Fibroblast of skin of right quadriceps (primary cell): ENCODE measurements at places on chromosomes 2 and 18.

GRCh38 chr2:174957050-174957449 is 48.1 kb downstream of the CHN1 start:
- DNase-seq, result no peak

DNA sequence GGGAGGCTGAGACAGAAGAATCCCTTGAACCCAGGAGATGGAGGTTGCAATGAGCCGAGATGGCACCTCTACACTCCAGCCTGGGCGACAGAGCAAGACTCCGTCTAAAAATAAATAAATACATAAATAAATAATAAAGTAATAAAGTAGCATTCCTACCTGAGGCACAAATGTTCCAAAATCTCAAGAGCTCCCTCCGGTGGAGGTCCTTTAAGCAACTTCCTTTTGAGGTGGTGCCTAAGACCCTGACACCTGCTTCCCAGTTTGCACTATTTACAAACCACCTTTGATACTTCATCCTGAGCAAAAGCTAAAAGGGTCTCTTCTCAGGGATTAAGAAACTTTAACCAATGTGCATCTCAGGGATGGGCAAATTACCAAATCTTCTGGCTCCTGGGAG is 505.1 kb downstream of the CNTNAP5 start:
- no peak for DNase-seq

DNA sequence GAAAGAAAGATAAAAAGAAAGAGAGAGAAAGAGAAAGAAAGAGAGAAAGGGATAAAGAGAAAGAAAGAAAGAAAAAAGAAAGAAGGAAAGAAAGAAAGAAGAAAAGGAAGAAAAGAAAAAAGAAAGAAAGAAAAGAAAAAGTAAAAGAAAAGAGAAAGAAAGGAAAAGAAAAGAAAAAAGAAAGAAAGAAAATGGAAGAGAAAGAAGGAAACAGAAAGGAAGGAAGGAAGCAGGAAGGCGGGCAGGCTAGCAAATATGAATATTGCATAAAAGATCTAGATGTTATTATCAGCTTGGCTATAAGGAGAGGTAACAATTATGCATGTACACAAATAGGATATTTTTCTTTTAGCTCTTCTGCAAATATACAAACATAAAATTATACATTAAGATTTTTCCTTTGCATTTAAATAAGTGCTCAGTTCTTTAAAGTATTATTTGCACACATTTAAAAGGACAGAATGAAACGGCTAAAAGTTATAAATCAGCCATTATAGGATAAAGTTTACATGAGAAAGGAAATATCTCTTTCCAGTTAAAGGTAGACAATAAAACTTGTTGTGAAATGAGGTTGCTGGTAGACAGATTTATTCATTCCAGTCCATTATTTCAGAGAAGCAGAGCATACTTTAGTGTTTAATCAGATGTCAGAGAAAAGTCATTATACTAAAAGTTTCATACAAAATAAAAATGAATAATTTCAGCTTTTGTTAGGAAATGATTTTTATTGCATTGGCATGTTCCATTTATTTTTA is 511.4 kb downstream of the KCNJ3 start:
- DNase-seq, result peak; percentile 23

DNA sequence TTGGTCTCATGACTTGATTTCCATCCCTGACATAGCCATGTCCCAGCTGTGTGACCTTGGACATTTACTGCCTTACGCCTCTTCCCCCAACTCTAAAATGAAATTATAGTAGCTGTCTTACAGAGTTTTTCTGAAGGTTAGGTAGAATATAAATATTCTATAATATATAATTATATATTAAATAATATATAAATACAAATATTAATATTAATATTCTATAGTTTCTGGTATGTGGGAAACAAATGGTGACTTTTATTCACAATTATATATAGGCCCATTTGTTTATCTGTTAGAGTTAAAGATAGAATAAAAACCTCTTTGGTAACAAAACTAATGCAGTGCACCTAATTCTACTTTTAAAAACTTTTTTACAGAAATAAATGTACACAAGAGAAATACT is 1.7 kb downstream of the RBBP8 start:
- no peak for DNase-seq

DNA sequence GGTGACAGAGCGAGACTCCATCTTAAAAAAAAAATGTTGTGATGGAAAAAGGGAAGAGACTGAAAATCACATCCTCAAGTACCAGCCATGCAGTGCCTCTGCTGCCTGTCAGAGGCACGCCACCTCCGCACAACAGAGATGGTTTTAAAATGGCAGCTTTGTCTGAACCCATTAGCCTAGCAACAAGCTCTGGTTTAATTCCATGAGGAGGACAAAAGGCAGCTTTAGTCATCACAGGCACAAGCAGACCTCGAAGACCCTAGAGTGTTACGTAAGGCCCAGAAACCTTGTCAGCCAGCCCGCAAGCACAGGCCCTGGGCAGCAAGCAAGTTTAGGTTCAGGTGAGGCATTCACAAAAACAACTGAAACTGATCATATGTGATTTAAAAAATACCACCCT is 10.4 kb downstream of the LCT start:
- no peak for DNase-seq

GRCh38 chr18:52311331-52311730 is 28.7 kb upstream of the DCC start:
- DNase-seq, result no peak

- DNase-seq, result no peak
Observed at GRCh38 chr2:84851876-84852275, 29.0 kb downstream of the TRABD2A start.

- no peak for DNase-seq
Observed at GRCh38 chr2:401019-401679, 113.3 kb upstream of the ALKAL2 start.

GRCh38 chr2:147294825-147295392 is 549.9 kb upstream of the ACVR2A start:
- DNase-seq, result no peak

GRCh38 chr2:46824611-46825010 is 91.0 kb downstream of the MCFD2 start:
- DNase-seq, result no peak

GRCh38 chr2:67322353-67323001 is 74.7 kb upstream of the ETAA1 start:
- peak; percentile 32 for DNase-seq

DNA sequence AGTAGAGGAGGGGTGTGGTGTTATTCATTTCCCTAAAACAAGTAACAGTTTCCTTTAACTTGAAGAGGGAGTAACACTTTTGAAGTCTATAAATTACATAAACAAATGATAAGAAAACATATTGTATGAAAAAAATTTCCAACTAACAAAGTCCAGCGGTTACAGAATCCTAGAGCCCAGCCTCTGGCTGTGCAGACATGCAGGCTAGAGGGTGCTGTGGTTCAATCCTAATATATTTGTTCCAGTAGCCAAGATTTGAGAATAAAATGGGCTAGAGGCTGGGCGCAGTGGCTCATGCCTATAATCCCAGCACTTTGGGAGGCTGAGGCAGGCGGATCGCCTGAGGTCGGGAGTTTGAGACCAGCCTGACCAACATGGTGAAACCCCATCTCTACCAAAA is 56.9 kb downstream of the WDR75 start:
- DNase-seq, result no peak

GRCh38 chr18:69787825-69788547 is 159.7 kb downstream of the CD226 start:
- DNase-seq, result peak; percentile 70

DNA sequence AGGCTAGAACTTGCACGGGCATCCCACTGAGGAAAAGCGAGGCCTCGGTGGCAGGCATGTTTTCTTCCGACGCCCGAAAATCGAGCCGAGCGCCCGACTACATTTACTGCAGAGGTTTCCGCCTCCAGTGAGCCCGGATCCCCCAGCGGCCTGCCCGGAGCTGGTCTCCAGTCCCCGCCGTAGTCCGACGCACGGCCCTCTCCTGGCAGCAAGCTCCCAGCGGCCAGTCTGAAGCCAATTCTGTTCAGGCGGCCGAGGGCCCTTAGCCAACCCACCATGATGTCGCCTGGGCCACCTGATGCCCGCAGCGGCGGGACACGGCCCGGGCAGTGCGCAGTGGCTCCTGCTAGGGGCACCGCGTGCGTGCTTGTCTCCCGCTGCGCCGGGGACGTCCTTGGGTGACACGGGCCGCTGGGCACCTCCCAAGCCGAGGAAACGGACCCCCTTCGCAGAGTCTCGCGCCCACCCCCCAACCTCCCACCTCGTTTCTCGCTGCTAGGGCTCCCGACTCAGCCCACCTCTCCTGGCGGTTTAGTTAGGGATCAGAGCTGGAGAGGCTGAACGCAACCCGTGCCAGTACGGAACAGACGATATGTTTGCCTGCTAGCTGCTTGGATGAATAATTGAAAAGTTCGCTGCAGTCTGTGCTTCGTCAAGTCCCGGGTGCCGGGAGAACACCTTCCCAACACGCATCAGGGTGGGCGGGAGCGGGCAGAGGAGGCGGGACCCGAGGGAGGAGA is 5.3 kb downstream of the ONECUT2 start:
- DNase-seq, result no peak

DNA sequence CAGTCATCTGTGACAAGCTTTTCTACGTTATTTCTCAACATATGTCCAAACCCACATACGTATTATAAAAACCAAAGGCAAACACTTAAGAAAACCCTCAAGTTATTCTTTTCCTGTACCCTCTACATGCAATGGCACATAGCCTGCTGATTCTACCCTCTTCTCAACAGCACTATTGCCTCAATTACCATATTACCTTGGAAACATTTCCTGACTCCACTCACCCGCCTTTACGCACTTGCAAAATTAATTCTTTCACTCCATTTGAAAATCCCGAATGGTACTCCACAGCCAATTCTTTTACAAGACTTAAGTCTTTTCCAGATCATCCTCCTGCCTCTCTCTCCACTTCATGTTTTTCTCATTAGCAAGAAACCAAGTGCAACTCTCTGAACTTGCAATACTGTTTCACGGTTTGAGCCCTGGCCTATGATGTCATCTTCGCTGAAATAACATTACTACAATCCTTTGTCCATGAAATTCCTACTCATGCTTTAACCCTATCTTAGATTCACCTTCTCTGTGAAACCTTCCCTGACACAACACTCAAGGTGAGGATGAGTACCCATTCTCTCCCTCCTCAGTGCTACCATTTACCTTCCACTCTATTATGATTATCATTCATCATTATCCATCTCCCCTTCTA is 29.0 kb downstream of the SESTD1 start:
- DNase-seq, result peak; percentile 54

DNA sequence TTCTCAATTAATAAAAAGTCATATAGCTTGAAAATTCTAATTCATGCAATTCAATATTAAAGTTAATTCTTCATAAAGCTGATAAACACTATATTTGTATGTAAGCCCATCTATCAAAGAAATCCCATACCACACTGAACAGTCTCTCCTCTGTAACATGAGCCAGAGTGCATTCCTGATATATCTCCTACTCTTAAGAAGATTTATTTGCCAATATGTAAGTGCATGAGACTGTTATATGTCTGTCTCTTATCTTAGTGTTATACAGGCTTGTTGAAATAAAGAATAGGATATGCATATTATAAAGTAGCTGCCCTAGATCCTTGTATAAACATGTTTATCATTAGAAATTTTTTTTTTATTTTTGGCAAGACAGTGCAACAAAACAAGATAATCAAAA is 40.4 kb upstream of the TTC32 start:
- no peak for DNase-seq

- no peak for DNase-seq
Observed at GRCh38 chr2:77521931-77522470, at the start of gene LRRTM4. Gene LRRTM4 (minus strand): TSS chr2:77522376.

DNA sequence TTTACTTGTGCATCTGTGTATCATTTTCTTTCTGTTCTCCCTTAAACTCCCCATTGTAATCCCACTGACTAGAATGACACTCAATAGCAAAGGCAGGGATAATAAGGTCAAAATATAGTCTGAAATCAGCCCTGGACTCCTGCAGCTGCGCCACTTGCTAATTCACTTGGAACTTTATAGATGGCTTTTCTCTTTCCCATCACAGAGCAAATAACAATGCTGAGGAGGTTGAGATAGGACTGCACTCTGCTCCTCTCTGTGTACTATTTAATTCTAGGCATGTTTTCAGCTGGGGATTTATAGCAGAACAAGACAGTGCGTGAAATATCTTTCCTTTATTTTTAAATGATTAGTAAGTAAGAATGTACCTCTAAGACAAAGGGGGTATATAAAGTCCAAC is 324.2 kb downstream of the LNPK start:
- DNase-seq, result no peak

GRCh38 chr2:29009711-29010677 is 28.9 kb downstream of the TOGARAM2 start:
- DNase-seq, result no peak

- no peak for DNase-seq
Observed at GRCh38 chr2:179273461-179273962, 8.9 kb upstream of the SESTD1 start.

DNA sequence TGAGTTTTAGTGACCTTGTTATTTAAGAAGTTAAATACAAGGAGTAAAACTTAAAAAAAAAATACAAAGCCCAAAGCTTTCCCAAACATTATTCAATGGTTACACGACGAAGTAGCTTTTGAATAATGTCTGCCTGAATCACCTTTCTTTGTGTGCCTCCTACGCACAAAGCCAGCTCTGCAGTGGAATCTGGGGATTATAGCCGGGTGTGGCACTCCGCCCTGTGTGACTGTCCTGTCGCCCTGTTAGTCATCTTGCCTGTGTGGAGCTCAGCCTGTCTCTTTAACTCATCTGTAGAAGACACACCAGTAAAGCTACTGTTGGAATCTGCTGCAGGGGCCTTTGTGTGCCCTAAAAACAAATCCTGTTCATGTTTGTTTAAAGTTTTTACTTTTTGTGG is 79.4 kb upstream of the TCF7L1 start:
- DNase-seq, result peak; percentile 50

- no peak for DNase-seq
Observed at GRCh38 chr2:156680266-156680665, 244.1 kb downstream of the GPD2 start.

- peak; percentile 88 for DNase-seq
Observed at GRCh38 chr2:150681120-150681804, 193.8 kb upstream of the RND3 start.

DNA sequence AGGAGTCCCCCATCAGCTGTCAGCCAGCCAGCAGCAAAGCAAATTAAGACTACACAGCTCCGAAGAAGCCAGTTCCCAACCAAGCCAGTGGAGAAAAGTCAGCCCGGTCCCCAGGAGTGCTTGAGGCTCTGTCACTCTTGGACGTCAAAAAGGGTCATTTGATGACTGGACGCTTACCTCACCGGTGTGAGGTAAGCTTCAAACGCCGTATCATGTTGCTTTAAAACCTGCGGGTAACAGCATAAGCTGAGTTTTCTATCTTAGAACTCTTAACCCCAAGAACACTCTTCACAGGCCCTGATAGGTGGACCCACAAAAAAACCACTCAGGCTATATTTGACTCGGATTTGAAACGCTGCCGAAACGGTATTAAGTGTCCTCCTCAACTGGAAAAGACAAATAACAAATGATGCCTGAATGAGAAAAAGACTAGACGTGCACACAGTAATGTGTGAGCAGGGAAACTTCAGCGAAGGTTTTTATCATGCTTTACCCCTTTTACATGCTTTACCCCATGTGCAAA is 682 bp upstream of the LNPK start:
- peak; percentile 24 for DNase-seq

DNA sequence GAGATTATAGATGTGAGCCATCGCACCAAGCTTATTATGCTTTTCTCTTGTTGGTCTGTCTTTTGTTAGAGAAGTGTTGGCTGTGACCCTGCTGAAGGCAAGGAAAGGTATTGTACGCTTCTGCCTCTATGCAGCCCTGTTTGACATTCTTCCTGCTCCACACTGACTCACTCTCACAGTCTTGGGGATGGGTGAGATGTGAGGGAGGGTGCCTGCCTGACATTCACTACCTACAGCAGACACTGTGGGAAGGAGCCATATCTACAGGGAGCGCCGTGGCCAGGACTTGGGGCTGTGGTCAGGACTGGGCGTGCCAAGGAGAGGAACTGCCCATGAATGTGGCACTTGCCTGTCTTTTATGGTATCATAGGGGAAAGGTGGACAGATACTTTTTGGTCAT is 43.9 kb upstream of the FHL2 start:
- DNase-seq, result no peak
